ENCODE measurements at places on chromosomes 4 and X.

GRCh38 chr4:83150653-83151330, 36.3 kb upstream of the PLAC8 start:
- DNase-seq: no peak

DNA sequence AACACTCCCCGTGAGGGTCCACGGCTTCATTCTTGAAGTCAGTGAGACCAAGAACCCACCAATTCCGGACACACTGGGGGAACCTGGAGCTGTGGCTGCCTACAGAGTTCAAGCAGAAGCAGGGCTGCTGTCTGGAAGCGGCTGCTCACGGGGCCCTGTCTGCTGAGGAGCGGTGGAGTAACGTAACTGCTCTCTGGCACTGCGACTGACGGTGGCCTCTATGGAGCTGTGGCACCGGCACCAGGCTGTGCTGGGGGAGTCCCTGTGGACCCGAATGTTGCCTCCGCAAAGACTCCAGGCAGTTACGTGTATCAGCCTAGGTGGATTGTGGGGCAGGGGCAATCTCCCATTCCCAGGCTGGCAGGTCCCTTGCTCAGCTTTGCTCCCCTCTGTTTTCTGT, 703.3 kb upstream of the FRG1 start:
- DNase-seq: no peak

DNA sequence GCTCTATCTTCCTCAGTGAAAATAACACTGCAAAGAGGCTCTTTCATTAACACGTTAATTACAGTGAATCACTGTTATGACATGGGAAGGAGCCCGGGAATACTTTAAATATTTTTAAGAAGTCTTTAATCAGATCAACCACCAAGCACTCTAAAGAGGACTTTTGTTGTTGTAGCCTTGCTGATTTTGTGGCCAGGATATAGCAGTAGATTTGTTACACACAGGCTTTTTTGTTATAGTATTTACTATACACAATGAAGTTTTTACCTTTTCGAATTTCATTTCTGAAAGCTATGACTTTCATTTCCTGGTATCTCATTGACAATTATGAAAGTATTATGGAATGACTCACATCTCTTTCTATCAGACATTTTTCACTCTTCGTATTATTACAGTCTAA, 20.3 kb downstream of the FGF13 start:
- no peak for DNase-seq

GRCh38 chr4:170398218-170398617, 308.5 kb upstream of the AADAT start:
- no peak for DNase-seq

DNA sequence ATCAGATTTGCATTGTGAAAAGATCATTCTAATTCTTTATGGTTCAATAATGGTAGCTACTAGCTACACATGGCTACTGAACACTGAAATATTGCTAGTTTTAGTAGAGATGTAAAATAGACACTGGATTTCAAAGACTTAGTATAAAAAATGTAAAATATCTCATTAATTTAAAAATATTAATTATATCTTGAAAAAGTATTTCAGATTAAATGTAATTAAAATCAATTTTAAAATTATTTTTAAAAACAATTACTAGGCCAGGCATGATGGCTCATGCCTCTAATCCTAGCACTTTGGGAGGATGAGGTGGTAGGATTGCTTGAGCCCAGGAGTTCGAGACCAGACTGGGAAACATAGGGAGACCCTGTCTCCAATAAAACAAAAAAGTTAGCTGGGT, 20.4 kb upstream of the TLR2 start:
- no peak for DNase-seq

GRCh38 chrX:45322382-45322781, 121.7 kb upstream of the DIPK2B start:
- DNase-seq: no peak

DNA sequence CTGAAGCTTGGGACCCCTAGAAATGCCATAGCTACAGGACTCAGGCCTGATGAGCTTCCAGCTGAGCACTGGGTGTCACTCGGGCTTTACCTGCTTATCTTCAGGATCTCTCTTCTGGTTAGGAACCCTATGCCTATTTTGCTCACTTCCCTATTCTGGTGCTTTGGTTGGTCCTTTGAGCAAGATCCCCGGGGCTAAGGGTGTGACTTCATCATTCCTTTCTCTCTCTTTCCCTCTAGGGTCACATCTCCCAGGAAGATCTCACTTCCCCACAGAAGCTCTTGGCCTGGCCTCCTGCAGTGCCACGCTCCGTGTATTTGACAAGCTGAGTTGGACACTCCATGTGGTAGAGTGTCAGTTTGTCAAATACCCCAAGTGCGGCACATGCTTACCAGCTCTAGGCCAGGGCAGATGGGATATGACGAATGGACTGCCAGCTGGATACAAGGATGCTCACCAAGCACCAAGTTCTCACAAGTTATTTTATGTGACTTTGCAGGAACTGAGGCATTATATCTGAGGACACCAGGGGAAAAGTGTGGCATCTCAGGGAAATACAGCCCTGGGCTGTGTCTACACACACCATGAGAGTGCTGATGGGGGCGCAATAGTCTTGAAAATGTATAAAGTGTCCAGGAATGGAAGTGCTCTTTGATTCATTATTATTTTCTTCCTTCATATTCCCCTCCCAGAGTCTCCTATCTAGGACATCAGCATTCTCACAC, 21.1 kb downstream of the VSIG4 start:
- DNase-seq: no peak

DNA sequence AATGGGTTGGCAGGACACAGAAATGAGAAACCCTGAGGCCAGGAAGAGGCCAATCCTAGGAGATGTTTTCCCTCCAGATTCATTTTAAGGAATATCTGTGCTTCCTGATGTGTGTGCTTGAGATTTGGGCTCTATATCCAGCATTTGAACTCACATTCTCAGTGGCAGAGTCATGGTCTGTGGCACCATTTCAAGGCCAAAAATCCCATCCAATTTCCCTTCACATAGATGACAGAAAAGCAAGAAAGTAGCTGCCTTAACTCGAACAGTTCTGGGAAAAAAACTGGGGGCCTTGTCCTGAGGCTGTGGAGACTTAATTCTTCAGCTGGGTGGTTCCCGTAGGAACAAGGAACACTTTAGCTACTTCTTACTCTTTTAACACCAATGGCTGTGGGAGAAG, 27.4 kb downstream of the TAF7L start:
- no peak for DNase-seq

GRCh38 chr4:146334862-146335449, 120.6 kb downstream of the REELD1 start:
- DNase-seq: no peak

DNA sequence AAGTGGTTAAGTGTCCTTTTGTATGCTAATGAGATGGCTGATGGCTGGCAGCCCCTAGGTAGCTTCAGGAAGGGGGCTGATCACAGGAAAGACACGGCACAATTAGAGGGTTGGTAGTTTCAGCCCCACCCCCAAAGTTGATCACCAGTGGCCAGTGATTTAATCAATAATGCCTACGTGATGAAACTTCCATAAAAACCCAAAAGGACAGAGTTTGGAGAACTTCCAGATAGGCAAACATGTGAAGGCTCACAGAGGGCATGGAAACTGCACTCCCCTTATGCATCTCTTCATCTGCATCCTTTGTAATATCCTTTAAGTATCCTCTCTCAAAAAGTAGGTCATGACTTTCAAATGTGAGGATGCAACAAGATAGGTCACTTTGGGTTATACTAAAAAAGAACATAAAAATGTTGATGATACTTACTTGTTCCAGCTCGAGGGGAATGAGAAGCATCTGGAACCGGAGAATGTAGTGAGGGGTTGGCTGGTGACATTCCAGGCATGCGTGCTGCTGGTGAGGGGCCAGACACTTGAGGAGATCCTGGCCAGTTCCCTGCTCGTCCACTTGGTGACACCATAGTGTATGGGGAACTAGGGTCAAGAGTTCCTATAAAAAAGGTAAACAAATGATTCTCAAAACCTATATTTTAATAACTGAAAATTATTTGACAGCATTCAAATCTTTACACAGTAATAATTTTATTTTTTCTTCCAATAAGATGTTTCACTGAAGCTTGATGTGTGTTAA, 16.7 kb upstream of the CXorf38 start:
- DNase-seq: no peak

- no peak for DNase-seq
Measured at GRCh38 chrX:16148896-16149295, 18.4 kb upstream of the MAGEB17 start.

- DNase-seq: no peak
Measured at GRCh38 chrX:133594156-133594555, 178.9 kb upstream of the GPC4 start.

GRCh38 chrX:630007-630611, 482 bp upstream of the SHOX start:
- DNase-seq: no peak

- DNase-seq: no peak
Measured at GRCh38 chrX:134849390-134849789, 141.4 kb upstream of the SMIM10 start.

DNA sequence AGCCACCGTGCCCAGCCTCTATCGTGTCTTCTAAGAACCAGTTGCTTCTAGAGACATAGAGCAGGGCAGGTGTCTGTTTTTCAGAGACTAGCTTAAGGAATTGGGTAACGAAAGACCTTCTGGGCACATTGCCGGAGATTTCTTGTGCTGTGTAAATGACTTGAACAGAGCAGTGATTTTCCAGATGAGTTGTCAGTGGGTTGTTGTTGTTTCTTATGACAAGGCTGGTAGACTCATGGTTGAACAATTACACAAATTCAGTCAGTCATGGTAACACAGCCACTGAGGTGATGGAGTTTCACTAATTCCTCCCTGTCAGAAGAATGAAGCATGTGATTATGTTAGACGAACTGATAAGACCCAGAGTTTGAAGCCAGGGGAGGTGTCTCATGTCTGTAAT, 20.5 kb upstream of the DDX3X start:
- DNase-seq: no peak

DNA sequence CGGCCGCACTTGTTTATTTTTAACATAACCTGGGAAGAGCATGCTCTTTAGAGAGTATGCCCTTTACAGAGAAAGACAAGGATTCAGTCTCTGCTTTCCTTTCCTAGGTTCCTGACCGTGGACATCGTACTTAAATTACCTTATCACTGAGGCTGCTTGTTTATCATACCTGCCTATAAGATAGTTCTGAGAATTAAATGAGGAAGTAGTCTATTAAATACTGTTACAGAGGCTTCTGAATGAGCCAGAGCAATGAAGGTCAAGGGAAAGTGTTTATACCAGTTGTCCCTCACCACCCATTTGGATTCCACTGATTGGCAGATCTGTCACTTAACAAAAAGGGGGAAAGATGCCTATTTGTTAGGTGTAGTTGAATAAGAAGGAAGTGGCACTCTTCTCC, 10.0 kb downstream of the TXLNG start:
- DNase-seq: no peak
